ENCODE measurements at places on chromosomes 16 and 17.

GRCh38 chr17:28008513-28008912, 34.0 kb upstream of the NLK start:
- peak; percentile 70 for DNase-seq

DNA sequence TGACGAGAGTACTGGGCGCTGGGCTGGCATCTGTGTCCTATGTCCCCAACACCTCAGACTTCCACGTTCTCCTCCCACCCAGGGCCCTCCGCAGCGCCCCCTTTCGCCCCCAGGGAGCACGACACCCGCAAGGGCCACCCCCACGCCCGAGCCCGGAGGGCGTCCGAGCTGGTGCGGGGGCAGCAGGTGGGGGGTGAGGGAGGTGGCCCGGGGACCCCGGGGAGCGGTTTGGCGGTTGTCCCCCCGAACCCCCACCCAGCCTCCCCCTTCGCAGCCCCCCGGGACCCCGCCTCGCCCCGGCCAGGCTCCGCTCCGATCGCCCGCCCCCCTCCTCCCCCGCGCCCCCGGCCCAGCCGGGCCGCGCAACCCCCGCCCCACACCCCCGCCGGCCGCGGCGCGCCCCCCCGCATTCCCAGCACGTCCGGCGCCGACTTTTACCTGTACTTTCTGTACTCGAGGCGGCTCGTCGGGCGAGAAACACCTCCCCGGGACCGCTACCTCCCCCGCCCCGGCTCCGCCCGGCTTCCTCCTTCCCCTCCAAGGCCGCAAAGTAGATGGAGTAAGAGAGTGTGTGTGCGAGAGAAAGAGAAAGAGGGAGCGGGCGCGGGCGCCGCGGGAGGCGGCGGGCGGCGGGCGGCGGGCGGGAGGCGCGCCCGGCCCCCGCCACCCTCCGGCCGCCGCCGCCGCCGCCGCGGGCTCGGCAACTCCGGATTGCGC, 901 bp downstream of the CDYL2 start:
- DNase-seq, result peak; percentile 74

DNA sequence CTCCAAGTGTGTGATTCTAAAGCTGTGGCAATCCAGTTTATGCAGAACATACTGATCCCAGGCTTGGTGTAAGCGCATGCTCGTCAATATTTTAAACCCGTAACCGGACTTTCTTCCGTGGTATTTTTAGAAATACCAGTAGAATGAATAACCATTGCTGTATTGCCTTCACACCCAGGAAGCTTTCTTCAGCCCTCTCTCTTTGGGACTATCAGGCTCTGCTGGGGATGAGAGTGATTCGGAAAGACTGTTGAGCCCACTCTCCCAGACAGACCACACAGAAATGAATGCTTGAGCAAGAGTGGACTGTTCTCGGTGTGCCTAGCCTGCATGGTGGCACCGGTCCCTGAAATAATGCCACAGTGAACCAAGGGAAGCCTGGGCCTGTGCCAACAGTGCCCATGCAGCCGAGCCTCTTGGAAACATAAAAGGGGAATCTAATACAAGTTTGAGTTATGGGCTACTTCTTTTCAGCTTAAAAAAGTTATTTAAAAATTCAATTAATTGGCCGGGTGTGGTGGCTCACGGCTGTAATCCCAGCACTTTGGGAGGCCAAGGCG, 89.9 kb upstream of the ELAC2 start:
- DNase-seq, result no peak

DNA sequence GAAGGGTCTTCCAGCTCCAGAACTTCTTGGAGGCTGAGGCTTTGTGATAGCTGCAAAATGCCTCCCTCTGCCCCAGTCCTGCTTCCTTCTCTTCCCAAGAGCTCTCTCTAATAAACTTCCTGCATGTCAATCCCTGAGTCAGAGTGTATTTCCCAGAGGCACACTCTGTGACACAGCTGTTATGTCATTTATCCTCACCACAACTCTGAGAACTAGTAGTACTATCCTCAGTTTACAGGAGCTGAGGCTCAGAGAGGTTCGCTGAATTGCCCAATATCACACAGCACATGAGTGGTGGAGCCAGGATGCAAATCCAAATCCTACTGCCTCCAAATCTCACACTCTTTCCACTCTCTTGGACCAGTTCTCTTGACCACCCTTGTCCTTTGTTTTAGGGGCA, 20.0 kb downstream of the UNC45B start:
- DNase-seq, result no peak

GRCh38 chr17:42675965-42676423, 800 bp downstream of the PLEKHH3 start:
- peak; percentile 50 for DNase-seq

DNA sequence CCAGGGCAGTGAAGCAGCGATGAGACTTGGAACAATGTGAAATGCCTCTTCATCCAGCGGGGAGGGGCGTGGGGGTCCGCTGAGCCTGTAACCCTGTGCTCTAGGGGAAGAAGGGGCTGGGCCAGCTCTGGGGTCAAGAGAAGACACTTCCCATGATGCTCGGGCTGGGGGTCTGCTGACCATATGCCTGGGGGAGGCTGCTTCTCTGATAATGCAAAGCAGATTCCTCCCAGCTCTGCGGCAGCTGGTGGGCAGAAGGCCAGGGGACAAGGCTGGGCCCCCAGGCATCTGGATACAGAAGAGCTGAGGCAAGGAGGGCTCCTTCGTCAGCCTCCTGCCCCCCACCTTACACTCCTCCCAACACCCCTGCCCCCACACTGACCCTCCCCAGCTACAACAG, 24.7 kb downstream of the NGFR start:
- no peak for DNase-seq

GRCh38 chr16:35731341-35732040, 2272.1 kb downstream of the TP53TG3F start:
- no peak for DNase-seq

DNA sequence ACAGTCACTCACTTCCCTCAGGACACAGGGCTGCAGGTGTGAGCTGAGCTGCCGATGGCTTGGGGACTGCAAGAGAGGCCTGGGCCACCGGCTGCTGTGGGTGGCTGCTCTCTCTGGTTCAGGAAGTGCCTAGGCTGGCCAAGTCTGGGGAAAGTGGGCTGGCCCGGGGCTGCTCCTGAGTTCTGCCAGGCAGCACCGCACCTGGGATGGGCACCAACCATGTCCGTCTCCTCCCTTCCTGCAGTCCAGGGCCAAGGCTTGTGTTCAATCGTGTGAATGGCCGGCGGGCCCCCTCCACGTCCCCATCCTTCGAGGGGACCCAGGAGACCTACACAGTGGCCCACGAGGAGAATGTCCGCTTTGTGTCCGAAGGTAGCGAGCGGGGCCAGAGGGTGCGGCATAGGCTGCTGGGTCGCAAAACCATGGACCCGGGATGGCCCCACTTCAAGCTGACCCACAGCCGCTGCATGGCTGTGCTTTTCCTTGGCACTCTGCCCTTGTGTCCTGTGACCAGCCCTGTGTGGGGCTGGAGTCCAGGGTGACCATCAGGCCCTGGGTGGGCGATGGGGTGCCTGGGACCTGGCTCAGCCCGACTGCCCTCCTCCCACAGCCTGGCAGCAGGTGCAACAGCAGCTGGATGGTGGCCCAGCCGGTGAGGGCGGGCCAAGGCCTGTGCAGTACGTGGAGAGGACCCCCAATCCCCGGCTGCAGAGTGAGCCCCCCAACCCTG, 1.8 kb upstream of the WDR90 start:
- no peak for DNase-seq

DNA sequence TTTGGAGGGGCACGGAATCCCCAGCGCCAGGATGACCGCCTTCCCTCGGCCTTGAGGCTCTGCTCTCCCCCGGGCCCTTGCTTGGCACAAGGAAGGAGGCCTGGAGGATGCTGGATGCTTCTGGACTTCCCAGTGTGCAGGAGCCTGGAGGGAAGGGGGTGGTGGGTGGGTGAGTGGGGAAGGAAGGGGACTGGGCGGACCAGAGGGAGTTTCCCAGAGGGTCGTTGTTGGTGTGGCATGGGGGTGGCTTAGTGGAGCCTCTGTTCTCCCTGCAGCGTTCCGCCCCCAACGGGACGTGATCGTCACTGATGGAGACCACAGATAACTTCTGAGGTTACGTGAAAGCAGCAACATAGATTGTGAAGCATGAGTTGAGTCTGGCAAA, 140.0 kb downstream of the IRF8 start:
- no peak for DNase-seq

- DNase-seq, result no peak
Measured at GRCh38 chr17:27413315-27413714, 42.9 kb upstream of the KSR1 start.

GRCh38 chr16:23676924-23677480, 1.7 kb upstream of the PLK1 start:
- no peak for DNase-seq

GRCh38 chr17:38747463-38748148, 530 bp downstream of the PCGF2 start:
- peak; percentile 62 for DNase-seq

DNA sequence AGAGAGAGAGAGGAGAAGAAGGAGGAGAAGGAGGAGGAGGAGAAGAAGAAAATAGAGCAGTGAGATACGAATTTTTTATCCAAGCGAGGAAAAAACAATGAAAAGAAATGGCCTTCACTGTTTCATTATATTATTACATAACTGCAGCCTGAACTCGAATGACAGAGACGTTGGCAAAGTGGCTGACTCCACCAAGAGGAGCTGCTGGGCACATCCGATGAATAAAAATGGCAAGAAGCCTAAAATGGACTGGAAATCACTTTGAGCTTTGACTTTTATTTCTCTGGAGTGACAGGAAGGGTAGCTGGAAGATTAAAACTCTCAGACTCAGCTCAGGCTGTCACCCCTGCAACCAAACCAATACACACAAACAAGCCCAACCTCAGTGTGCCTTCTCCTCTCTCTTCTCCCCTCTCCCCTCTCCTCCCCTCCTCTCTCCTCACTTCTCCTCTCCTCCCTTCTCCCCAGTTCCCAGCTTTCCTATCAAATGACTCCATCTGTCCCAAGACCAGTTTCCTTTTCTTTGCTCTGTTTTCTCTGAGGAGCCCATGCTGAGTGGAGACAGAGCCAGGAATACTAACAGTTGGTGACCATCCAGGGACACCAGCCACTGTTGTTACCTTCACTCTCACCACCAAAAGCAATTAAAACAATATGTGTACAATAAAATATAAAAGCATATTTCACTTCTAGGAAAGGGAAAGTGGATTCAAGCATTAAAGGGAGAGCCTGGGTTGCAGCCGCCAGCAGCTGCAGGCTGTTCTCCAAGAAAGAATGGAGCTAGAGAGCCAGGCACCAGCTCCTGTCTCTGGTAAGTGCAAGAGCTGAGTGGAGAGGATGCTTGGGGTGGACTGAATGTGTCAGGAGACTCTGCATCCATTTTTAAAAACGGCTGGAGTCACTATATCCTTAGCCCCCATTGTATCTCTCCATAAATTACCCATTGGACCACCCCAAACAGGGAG, 51.2 kb downstream of the SOX9 start:
- DNase-seq, result no peak

DNA sequence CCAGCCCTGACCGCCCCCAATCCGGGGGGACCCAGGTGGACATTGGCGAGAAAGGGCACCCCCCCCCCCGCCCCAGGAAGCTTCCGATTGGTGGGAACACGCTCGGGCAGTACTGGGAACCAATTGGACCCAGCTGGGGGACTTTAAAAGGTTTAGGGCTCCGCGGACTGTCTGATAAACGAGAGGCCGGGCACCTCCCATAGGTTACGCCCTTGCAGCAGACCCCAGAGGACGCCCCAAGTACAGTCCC, 245 bp downstream of the TMEM256 start:
- peak; percentile 56 for DNase-seq

- DNase-seq, result no peak
Measured at GRCh38 chr16:86252596-86252995, 257.7 kb upstream of the FOXF1 start.

All from urothelium cell line (cell line).